Activated T-helper 17 cell treated with anti-CD3 and anti-CD28 coated beads, Interleukin-2, amount 50 U/mL, for 72 hours (primary cell): ENCODE measurements at places on chromosomes 2 and 18.

DNA sequence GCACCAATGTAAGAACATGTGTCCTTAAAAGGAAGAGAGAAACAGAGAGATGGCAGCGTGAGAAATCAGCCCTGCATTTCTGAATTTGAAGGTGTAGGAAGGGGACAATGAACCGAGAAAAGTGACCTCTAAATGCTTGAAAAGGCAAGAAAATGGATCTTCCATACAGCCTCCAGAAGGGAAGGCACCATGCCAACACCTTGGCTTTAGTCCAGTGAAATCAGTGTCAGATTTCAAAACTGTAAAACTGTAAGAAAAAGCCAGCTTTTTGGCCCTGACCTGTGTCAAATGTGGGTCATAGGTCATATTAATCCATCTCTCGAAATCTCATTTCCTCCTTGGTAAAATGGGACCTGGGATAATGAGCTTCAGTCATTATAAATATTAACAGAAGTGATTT is 762.3 kb downstream of the DCDC2C start:
- no peak for ATAC-seq

GRCh38 chr2:20012032-20012281 is 511 bp downstream of the MATN3 start:
- ATAC-seq, result no peak

- ATAC-seq, result no peak
These were observed 14.1 kb downstream of the LTBP1 start for GRCh38 chr2:32960647-32961403.

DNA sequence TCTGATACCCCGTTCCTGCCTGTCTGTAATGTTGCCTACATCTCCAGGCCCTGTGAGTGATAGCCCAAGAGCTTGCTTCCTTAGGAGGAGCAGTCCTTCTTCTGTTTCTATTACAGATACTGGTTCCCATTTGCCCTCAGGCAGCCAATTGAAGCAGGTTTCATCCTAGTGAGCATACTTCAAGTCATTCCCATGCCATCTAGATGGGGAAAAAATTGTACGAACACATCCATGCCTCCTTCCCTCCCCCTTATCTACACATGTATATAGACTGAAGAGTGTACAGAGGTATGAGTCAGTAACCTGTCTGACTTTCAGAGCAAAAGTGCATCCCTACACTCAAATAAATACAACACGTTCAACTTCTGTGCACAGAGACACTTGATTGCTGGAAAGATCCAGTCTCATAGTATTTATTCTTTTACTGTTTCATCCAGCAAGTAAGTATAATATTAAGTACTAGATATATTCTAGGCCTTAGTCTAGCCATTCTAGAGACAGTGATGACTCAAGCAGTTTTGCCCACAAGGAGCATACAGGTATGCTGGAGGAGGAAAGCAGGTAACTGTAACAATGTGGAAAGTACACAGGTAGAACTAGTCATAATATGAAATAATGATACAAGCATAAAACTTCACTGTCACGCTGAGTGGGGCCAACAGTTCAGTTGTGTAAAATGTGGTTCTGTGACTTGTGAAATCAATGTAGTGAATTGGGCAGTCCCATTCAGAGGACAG is 153.4 kb downstream of the MGAT5 start:
- ATAC-seq, result peak; percentile 22

DNA sequence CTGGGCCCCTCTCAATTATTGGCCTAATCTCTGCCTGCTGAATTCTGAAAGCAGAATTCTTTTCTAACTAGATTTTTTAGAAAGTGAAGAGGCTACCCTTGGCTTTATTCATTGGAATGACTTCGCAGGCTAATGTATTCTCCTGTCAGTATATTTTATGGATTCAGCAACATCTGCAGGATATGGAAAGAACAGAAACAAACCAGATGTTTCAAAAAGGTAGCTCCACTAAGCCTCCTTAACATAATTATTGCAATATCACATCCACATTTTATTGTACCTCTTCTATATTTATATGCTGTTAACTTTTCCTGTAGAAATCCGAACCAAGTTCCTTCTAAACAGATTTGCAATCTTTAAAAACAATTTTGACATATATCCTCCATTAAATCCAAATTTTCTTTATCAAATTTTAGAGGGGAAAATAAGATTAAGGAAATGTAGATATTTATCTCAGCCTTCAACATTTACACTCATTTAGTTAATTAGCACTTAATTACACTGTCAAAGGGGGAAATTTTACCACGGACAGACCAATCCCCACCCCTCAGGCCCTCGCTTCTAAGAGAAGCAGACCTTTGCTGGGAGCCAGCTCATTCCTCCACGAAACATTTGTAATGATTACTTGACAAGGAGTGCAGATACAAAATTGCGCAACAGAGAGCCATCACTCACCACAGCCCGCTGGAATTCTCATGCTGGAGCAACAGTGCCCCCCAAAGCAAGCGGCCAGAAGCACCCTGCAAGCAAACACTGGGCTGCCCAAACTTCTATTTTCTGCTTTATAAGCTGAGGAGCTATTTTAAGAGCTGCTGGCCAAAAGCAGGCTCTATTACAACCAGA is 253.4 kb downstream of the ETAA1 start:
- ATAC-seq, result no peak

DNA sequence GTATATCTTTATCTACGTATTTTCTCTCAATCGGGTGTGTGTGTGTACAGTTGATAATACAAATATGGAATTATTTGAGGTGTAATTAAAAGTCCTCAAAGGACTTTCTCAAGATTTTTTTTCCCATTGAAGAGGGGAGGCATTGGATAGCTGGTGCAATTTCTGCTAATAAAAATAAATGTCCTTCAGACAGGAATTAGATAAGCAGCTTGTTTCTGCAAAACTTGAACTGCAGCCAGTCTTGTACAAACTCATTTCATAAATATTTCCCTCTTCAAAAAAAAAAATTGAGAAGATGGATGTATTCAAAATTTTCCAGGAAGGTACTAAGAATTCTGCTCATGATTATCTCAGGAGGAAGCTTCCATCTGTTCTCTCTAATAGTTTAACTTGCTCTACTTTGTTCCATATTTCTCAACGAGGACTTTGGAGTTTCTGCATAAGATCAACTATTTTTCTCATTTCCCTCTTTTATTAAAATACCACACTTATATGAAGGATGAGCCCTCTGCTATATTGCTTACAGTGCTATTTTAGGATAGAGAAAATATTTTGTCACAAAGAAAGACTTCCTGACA is 33.0 kb upstream of the GLS start:
- no peak for ATAC-seq
